ENCODE measurements at places on chromosomes 2 and 18. TPM values are rescaled to one million over a fixed set of nuclear protein-coding genes. Genes with fewer than 3 reads are reported as not detected.

DNA sequence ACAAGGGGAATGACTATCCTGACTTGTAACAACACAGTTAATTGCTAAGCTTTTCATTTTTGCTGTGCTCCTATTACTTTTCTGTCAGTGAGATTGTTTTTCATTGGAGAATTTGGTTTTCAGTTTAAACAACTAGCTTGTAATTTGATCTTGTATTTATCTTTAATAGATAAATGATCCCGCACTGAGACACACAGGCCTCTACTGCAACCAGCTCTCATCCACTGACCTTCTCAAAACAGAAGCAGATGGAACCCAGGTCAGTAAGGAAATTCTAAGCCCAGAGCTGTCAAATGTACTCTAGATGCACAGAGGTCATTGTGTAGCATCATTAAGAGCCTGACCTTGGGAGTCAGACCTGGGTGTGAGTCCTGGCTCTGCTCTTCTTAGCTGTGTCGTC, 30.7 kb downstream of the PTRHD1 start:
- H3K27me3 ChIP-seq = peaks cover 2% of the 10 kb centered on the region
- H3K4me1 ChIP-seq = no peaks in the 10 kb centered on the region
- H3K36me3 ChIP-seq = peaks cover 36% of the 10 kb centered on the region
- DNase-seq = no peak
- H3K27ac ChIP-seq = no peak overlapping the region

GRCh38 chr18:43656547-43656946, 379.3 kb upstream of the SYT4 start:
- no peaks in the 10 kb centered on the region for H3K4me1 ChIP-seq
- H3K4me3 ChIP-seq = no peak overlapping the region
- no peak overlapping the region for H3K27ac ChIP-seq
- no peaks in the 10 kb centered on the region for H3K36me3 ChIP-seq
- DNase-seq = no peak

DNA sequence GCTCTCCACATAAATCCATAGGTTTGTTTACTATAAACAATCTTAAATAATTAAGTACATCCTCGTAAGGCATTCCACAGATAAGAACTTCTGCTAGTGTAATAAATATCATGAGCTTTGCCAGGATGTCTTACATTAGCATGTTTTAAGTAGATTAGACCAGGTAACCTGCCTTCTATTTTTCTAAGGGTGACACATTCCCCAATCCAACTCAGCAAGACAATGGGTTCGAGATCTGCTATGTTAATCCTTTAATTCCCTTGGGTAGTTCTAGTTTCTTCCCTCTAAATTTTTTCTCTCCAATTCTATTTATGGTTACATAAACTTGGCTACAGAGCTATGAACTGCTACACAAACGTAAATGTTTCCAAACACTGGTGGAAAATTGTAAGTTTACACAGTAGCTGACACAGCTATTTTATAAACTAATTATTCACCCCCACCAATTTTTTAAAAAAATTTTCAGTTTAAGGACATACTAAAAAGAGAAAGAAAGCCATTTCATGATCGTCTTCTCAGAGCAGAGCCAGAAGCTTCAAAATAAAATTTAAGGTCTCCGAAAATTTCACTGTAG, 386.5 kb upstream of the SLC39A10 start:
- no peak overlapping the region for H3K4me3 ChIP-seq
- H3K27ac ChIP-seq = no peak overlapping the region
- no peaks in the 10 kb centered on the region for H3K4me1 ChIP-seq
- H3K27me3 ChIP-seq = peaks cover 9% of the 10 kb centered on the region

- H3K4me3 ChIP-seq = no peak overlapping the region
- no peak overlapping the region for H3K27ac ChIP-seq
- no peak for DNase-seq
- no peaks in the 10 kb centered on the region for H3K36me3 ChIP-seq
- H3K27me3 ChIP-seq = peaks cover 2% of the 10 kb centered on the region
Observed at GRCh38 chr2:80128080-80128479, 176.5 kb downstream of the LRRTM1 start.

ELMOD3 gene
- total RNA-seq = 15.9 TPM

DNA sequence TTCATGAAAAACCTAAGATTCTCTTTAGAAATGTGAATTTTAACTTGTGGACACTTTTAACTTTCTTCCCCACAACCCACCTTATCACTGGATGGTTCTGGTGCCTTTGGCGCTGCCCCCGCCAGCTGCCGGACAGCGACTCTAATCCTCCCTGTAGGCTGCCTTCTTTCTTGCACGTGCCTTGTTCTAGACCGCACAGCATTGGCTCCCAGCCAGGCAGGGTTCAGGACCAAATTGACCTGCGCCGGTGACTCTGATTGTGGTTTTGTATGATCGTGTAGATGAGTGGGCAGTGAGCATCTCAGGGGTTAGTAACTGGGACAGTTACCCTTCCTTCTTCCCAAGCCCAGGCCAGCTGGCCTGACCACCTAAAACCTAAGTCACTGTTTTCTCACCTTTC, 106.8 kb downstream of the ASAP2 start:
- no peak overlapping the region for H3K4me3 ChIP-seq
- H3K27me3 ChIP-seq = peaks cover 1% of the 10 kb centered on the region
- H3K4me1 ChIP-seq = peaks cover 13% of the 10 kb centered on the region

AFF3 gene
- total RNA-seq = 12.2 TPM

DNA sequence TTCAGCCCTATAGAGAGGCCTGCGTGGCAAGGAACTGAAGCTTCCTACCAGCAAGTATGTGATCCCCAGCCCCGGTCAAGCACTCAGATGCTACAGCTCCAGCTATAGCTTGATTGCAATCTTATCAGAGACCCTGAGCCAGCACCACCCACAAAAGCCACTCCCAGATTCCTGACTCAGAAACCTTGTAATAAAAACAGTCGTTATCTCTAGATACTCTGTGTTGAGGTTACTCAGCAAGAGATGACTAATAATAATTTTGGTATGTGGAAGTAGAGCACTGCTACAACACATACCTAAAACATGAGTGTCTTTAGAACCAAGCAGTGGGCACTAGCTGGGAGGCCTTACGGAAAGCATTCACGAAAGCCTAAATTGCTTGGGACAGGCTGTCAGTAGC, 216.9 kb downstream of the UXS1 start:
- no peaks in the 10 kb centered on the region for H3K4me1 ChIP-seq
- H3K27me3 ChIP-seq = peaks cover 4% of the 10 kb centered on the region
- H3K36me3 ChIP-seq = peaks cover 8% of the 10 kb centered on the region
- H3K27ac ChIP-seq = no peak overlapping the region
- no peak overlapping the region for H3K4me3 ChIP-seq
- no peak for DNase-seq

NT5DC4 gene
- total RNA-seq = not detected

DNA sequence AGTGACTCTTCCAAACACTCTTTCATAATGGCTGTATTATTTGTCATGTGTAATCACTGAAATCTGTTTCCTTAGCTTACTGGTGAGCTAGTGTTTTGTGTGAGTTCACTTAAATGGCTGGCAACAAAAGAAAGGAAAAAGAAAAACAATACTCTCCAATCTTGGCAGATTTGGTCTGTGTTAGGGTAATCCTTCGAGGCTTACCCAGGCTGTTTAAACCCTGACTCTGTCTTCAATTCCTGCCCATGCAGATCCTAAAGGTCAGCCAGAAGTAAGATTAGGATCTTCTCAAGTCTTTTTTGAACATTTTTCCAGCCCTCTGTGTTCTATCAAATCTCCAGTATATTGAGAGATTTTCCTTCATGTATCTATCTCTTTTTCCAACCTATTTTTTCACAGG, 85.3 kb downstream of the CCDC178 start:
- no peak overlapping the region for H3K4me3 ChIP-seq
- no peak overlapping the region for H3K27ac ChIP-seq
- no peak for DNase-seq

GRCh38 chr2:44952806-44953498, 11.4 kb downstream of the SIX3 start:
- peak overlapping the region; percentile 37 for H3K4me3 ChIP-seq
- DNase-seq = no peak
- H3K36me3 ChIP-seq = peaks cover 6% of the 10 kb centered on the region
- H3K27me3 ChIP-seq = peaks cover 52% of the 10 kb centered on the region

DNA sequence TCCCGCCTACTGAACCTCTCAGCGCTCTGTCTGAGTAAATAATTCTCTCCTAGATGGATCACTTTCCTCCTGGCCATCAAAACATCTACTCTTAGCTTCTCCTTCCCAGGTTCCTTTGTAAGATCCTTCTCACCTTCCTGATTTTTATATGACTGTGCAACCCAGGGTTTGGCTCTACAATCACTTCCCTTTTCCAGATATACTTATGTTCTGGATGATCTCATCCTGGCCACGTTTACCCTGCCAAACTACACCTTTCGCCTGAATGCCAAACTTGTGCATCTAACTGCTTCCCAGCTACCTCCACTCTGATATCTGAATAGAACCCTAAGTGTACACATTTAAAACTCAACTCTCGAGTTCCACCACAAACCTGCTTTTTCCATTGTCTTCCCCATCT, 290.5 kb upstream of the REV1 start:
- H3K27me3 ChIP-seq = no peaks in the 10 kb centered on the region
- H3K4me3 ChIP-seq = no peak overlapping the region
- DNase-seq = no peak
- no peak overlapping the region for H3K27ac ChIP-seq

GRCh38 chr2:225615514-225615913, 216.0 kb downstream of the NYAP2 start:
- no peaks in the 10 kb centered on the region for H3K36me3 ChIP-seq
- no peak overlapping the region for H3K4me3 ChIP-seq
- H3K27ac ChIP-seq = no peak overlapping the region
- no peak for DNase-seq
- no peaks in the 10 kb centered on the region for H3K4me1 ChIP-seq

Data from endothelial cell (in vitro differentiated cells).